GM23338 (cell line): ENCODE measurements at places on chromosomes 11 and 22. TPM values are rescaled to one million over a fixed set of nuclear protein-coding genes. Genes with fewer than 3 reads are reported as not detected.

The RASD2 gene
- total RNA-seq: 3.2 and 3.6 TPM in 2 replicates

The BRSK2 gene
- 15.0 and 20.3 TPM in 2 replicates for total RNA-seq

The MRGPRF gene
- total RNA-seq: 9.0 and 10.8 TPM in 2 replicates

GRCh38 chr11:76025068-76025467, 181.2 kb downstream of the WNT11 start:
- no peaks in the 10 kb centered on the region for H3K27me3 ChIP-seq
- H3K36me3 ChIP-seq: no peaks in the 10 kb centered on the region
- peaks cover 5% of the 10 kb centered on the region for H3K4me1 ChIP-seq
- no peak overlapping the region for H3K4me3 ChIP-seq

DNA sequence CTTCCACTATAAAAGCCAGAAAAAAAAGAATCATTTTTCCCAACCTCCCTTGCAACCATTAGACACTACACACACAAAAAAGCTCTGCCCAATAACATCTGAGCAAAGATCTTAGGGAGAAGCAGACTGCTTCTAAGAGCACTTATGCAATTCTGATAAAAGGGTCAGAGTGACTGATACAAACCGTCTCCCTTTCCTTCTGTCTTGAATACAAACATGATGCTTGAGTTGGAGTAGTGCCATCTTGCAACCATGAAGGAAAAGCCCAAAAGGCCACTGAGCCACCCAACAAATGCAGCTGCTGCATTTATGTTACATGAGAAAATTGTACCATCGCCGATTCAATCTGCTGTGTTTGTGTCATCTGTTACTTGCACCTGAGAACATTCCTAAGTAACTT, 47.6 kb upstream of the EED start:
- H3K36me3 ChIP-seq: no peaks in the 10 kb centered on the region
- no peak overlapping the region for H3K4me3 ChIP-seq
- DNase-seq: no peak
- peaks cover 11% of the 10 kb centered on the region for H3K27me3 ChIP-seq
- H3K27ac ChIP-seq: no peak overlapping the region

DNA sequence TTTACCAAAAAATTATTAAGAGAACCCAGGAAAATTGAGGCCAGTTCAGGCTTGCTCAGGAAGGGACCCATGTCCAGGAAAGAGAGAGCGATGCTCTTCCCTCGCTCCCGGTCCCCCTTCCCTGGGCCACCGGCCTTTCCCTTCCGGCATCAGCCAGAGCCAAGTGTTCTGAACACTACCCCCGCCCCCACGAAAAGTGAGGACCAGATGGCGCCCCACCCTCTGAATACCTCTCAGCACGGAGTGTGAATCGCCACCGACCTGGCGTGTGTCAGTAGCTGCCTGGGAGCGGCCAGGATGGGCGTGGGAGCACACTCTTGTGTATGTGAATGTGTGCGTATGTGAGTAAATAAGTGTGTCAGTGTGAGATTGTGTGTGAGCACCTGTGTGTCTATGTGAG, 20.2 kb downstream of the RPS6KA4 start:
- H3K4me1 ChIP-seq: no peaks in the 10 kb centered on the region
- no peak overlapping the region for H3K27ac ChIP-seq
- H3K36me3 ChIP-seq: no peaks in the 10 kb centered on the region
- DNase-seq: no peak
- no peak overlapping the region for H3K4me3 ChIP-seq

- H3K36me3 ChIP-seq: no peaks in the 10 kb centered on the region
- H3K27ac ChIP-seq: no peak overlapping the region
- DNase-seq: no peak
These were observed 6.9 kb upstream of the NEAT1 start for GRCh38 chr11:65415499-65416340.

DNA sequence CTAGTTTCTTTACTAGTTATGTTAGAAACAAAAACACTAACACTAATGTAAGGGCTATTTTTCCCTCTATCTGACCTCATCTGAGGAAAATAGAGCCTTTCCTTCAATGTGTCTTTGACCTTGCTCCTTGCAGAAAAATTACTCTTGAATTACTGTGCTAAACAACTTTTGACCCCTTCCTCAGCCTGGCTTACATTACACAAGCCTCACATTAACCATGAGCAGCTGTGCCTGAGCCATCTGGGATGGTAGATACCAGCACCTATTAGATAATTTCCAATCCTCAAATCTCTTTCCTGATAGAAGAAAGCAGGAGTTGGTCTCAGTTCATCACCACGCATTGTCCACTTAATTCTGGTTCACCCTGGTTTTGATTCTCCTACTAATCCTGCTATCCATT, 134.4 kb upstream of the NCAM1 start:
- no peaks in the 10 kb centered on the region for H3K27me3 ChIP-seq
- H3K4me1 ChIP-seq: peaks cover 32% of the 10 kb centered on the region
- DNase-seq: no peak
- H3K36me3 ChIP-seq: no peaks in the 10 kb centered on the region; the same call in 1 of the 2 replicates
- H3K4me3 ChIP-seq: no peak overlapping the region
